ENCODE measurements at places on chromosomes 6 and 20.

- DNase-seq: no peak
Observed at GRCh38 chr6:149118737-149119653, 198.5 kb upstream of the TAB2 start.

DNA sequence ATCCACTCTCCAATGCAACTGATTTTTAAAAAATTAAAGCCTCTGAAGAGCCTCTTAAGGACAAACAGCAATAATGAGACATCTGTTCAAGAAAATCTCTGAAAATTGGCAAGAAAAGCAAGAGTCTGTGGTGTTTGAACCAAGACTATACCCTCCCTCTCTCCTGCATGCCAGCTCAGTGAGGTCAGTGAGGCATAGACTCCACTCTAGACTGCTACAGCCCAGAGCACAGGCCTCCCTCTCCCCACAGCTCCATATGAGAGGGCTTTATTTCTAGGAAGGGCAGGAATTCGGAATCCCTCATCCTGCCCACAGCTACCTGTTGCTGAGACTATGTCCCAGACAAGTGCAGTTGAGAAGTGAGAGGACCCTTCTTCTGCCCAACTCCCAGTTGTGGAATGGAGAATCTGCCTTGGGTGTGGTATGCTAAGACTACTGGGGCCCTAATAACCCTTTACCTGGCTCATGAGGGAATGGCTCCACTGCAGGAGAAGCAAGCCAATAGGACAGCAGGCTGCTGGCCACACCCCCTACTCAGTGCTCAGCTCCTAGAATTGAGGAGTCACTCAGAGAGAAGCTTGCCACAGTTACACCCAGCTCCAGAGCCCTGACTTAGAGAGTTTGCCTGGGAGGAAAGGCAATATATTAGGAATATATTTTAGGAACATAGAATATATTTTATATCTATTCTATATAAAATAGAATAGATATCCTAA is 22.7 kb upstream of the HLA-DQA1 start:
- DNase-seq: no peak

GRCh38 chr6:122994256-122994655 is 1.8 kb upstream of the CLVS2 start:
- no peak for DNase-seq

DNA sequence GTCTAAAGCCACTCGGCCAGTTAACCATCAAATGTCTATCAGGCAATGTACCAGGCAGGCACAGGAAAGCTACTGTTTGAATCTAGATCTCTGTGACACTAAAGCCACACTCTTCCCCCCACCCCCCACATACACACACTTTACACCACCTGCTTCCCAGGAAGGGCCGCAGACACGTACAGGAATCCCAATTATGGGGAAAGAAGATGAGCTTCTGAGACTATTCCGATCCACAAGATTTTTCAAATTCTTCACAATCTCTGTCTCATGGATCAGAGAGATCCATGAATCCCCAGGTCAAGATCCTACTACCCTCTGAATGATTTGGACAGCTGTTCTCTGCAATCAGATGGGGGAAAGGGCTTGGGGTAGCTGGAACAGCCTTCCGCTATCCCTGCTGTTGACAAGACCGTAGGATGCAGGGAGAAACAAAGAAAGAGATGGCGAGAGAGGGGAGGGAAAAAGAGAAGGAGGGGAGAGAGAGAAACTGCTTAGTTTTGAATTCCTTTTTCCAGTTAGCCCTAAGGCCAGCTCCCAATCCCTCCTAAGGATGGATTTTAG is 25.4 kb upstream of the RIMS4 start:
- DNase-seq: no peak

DNA sequence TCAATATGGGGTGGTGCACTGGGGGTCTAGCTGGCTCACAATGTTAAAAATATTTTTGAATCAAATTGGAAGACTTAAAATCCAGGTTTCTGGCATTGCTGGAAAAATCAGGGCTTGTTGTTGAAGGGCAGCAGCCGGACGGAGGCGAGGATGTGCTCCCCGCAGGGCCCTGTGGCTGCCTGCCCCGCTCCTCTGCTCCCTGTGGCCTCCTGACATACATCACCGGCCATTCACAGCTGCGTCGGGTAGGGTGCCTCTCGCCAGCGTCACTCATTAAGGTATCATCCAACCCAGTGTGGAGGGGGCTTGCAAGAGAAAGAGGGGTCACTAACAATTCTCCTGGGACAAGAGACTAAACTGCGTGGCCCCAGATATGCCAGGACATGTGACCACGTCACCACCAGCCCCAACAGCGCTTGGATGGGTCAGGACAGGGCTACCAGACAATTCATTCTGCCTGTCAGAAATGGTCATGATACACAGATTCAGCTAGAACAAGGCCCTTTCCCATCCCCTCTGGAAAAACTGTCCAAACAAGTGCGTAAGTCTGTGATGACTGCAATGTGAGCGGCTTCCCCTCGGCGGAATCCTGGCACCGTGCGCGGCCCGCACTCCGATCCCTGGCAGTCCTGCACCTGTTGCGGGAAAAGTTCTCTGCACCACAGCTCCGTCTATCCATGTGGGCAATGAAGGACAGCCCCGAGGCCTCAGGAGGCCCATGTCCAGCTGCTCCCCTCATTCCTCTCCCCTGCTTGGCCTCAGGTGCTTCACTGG is 12.0 kb downstream of the GATA5 start:
- no peak for DNase-seq

GRCh38 chr20:35360033-35360432 is 51.7 kb downstream of the UQCC1 start:
- DNase-seq: no peak
